ENCODE measurements at places on chromosomes 11 and 22. TPM values are rescaled to one million over a fixed set of nuclear protein-coding genes. Genes with fewer than 3 reads are reported as not detected.

RCN1 gene
- total RNA-seq: 258 TPM

- no peak overlapping the region for H3K27ac ChIP-seq
- H3K27me3 ChIP-seq: no peaks in the 10 kb centered on the region
- DNase-seq: no peak
- no peaks in the 10 kb centered on the region for H3K36me3 ChIP-seq
- H3K4me3 ChIP-seq: no peak overlapping the region
Measured at GRCh38 chr11:86383041-86383955, 8.6 kb downstream of the CCDC81 start.

LRRC56 gene
- total RNA-seq: 0.64 TPM

DNA sequence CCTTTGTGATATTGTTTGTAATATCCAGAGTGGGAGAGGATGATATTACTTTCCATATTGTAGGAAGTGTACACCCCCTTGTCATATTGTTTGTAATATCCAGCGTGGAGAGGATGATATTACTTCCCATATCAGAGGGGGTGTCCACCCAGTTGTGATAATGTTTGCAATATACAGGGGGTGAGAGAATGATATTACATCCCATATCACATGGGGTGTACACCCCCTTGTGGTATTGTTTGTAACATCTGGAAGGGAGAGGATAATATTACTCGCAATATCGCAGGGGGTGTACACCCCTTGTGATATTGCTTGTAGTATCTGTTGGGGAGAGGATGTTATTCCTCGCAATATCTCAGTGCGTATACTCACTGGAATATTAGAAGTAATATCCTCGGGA lies 61.5 kb downstream of the PRSS23 start:
- H3K4me1 ChIP-seq: no peaks in the 10 kb centered on the region
- H3K27ac ChIP-seq: no peak overlapping the region
- DNase-seq: no peak
- H3K27me3 ChIP-seq: no peaks in the 10 kb centered on the region
- H3K4me3 ChIP-seq: no peak overlapping the region
- H3K36me3 ChIP-seq: no peaks in the 10 kb centered on the region

Measured in hepatocyte (in vitro differentiated cells).